Ureter (tissue), 1 donor: ENCODE measurements at places on chromosomes 5 and 9.
A peak's percentile ranks its signal among the peaks of the same experiment; 100 is the strongest.

DNA sequence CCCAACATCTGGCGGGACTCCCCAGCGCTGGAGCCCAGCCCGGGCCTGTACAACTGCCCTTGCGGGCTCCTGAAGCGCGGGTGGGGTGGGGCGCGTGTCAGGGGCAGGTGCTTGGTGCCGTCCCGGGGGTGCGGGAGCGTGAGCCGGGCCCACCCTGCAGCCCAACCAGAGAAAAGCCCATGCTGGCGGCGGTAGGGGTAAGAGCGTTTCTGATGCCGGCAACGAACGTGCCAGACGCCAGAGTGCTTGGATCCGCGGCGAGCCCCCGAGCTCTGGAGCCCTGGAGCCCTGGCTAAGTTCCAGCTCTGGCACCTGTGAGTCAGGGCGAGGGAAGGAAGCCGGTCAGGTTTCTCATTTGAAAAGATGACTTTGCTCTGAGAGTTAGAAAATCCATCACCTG, 58.0 kb downstream of the ZNF510 start:
- no peak for DNase-seq

- no peak for DNase-seq
These were observed 383.0 kb downstream of the EBF1 start for GRCh38 chr5:158716668-158717067.

DNA sequence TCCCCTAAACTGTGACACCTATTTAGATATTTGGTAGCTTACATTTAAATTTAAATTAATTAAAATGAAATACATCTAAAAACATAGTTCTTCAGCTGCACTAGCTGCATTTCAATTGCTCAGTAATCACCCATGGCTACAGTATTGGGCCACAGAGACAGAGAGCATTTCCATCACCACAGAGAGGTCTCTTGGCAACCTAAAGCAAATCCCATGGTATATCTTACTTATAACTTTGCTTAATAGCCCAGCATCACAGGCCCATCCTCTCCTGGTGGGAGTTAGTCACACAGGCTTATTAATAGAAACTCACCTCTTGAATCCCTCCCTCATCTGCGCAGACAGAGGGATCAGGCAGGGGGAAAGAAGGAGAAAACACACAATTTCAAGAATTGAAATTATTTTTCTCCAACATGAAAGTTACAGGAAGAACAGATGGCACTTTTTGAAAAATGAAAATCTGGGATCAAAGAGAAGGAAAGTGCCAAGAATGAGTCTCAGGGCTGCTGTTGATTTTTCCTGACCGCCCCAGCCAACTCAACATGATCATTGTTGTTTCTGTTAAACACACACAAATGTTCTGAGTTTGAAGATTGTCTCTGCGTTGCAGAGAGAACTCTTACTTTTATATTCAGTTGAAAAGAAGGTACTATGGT, 144.6 kb downstream of the CMYA5 start:
- no peak for DNase-seq

DNA sequence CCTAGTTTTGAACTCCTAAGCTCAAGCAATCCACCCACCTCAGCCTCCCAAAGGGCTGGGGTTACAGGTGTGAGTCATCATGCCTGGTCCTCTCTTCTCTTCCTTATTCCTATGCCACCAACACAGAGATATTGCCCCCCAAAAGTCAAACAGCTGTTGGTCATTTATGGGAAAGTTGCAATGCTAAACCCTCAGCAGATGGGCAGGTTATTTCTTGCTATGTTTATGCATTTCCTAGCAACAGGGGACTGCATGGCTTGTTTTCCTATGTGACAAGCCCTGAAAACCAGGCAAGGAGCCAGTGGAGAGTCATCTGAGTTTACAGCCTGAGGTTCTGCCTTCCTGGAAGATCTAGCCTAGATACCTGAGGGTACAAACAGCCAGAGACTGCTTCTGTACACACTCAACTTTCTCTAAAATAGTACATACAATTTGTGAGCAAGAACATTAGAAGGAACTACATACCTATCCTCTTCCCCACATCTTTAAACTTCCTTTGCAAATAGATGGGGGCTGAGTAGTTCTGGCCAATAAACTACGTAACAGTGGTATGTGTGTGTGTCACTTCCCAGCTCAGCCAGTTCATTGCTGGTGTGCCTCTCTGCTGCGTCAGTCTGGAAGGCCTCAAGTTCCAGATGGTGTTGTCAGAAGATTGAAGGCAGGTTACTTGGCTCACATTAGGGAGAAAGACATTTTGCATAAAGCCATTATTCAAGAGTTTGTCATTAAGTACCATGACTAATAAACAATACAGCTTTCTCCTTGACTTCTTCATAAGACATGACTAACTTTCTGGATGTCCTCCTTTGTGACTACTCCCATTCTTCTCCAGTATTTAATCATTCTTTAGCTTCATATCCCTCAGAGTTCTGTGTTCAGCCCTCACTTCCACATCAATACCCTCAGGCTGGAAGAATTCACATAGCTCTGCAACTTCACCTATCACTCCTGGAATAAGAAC, 65.3 kb downstream of the CSNK1A1 start:
- DNase-seq = peak; percentile 93

DNA sequence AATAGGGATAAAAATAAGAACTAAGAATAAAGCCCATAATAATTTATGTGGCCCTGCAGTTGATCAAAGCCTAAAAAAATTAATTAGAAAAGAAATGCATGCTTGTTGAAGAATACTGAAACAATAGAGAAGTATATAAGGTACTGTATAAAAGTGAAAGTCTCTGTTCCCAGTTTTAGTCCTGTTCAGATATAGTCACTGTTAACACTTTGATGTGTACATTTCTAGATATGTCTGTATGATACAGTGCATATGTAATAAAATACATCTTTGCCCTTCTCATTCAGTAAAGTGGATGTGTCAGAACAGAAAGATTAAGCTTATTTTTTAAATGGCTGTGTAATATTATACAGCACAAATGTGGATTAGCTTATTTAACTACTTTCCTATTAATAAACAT, 4.1 kb downstream of the C9orf85 start:
- no peak for DNase-seq

DNA sequence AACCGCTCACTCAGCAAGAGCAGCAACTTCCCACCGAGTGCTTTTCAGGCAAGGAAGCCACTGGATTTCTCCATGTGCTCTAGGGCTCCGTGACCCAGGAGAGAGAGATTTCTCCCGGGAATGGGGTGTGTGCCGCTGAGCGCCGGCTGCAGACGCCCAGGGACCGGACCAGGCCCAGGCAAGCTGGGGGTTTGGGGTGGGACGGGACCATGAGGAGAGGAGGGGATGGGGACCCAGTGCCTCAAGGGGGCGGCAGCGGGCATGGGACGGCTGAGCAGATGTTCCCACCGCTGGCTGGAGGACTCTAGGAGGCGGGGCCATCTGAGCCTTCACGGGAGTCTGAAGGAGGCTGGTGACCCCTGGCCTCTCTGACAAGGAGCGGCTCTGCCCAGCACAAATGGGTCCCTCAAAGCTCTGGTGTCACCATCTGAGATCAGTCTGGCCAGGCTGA, 8.5 kb downstream of the LCN9 start:
- DNase-seq = no peak

GRCh38 chr9:75912951-75913350, 22.5 kb downstream of the PCSK5 start:
- DNase-seq = no peak

DNA sequence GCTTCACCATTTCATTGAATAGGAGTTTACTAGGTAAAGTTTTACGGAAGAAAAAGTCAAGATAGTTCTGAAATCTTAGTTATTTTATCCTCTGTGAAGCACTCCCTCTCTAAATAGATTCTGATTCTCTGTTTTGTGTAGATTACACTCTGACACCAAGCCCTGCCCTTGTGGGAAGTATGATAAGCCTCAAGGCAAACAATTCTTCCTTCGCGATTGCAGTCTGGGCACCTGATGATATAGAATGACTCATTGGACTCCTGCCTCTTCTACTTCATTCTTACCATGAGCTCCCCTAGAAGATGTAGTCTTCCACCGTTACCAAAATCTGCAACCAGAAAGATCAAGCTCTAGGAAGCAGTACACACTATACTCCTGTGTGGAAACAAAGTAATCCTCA, 626.9 kb upstream of the PTGER4 start:
- no peak for DNase-seq

DNA sequence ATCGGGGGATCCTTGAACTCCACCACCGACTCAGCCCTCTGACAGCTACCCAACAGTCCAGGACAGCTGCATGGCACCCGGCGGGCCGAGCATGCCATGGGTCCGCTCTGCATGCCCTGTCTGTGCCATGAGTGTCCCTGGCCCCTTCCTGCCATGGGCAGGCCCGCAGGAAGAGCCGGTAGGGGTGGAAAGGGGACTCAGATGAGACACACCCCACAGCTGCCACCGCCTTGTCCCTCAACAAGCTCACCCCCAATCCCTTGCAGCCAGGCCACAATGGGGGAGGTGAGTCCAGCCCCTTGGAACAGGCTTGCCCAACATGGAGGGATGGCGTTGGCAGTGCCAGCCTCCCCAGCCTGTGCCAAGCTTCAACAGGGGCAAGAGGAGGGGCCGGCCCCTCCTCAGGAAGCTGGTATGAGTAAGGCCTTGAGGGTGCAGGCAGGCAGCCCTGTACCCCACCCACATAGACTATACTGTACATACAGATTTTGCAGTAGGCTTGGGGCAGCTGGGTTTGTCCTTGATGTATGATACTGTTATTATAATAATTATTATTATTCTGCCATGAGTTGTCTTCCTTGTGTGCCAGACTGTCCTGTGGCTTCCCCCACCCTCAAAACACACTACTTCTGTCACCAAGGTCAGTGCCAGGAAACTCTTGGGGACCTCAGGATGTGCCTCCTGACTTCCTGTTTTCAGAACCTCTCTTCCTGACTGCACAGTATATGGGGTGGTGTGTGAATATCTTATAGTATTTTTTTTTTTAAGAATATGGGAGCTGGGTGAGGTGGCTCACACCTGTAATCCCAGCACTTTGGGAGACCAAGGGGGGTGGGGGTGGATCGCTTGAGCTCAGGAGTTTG, 12.0 kb upstream of the SLC34A1 start:
- no peak for DNase-seq

GRCh38 chr9:121067640-121068039, 7.1 kb upstream of the CNTRL start:
- DNase-seq = no peak

GRCh38 chr5:54547711-54548250, 30.2 kb downstream of the SNX18 start:
- DNase-seq = no peak

- DNase-seq = no peak
These were observed 23.6 kb downstream of the IRX4 start for GRCh38 chr5:1859099-1859498.

DNA sequence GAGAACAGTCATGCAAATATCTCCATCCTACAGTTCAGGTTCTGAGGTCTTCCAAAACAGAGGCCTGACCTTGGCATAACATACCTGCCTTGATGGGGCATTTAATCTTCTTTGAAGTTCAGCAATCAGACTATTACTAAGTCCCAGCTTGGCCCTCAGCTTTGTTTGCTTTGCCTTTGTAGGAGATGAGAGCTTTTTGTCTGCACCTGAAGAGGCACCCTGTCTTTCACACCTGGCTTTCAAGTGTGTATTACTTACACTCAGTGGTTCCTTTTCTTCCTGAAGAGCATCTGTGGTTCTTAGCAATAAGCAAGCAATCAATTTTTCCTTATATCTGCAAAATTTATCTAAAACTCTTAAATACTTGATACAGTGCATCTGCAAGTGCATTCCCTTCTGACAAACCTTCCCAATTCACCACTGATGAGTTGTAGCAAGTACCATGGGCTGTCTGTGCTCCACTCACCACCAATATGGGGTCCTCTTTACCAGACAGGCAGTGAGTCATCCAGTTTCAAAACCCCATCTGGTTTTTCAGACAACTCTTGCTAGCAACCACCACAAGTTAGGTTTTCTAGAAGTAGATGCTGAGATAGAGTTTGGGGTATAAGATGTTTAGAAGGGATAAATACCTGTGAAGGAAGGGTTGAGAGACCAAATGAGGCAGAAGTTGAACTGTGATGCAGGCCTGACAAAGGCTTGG, 100.2 kb downstream of the HINT1 start:
- no peak for DNase-seq

DNA sequence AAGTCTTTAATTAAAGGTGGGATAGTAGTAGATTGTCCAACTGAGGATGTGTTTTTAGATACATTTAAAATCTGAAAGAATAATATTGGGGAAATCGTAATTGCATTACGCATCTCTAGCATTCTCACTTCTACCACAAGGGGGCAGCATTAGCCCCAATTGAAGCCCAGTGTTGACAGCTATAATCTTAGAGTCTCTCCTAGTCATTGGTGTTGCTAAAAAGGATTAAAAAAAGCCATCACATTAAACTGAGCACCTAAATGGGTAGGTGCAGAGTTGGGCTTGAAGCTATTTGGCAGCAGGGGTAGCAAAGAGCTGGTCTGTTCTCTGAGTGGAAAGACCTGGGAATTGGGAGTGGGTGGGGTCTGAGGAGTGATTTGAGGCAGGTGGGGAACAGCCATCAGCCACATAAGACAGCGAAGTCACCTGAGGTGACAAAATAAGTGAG, 177.2 kb downstream of the OSTF1 start:
- DNase-seq = peak; percentile 51
